WTC11 (cell line): ENCODE measurements at places on chromosomes 4 and X. TPM values are rescaled to one million over a fixed set of nuclear protein-coding genes. Genes with fewer than 3 reads are reported as not detected.

The BANK1 gene
- total RNA-seq: 0.53 to 0.87 TPM (median 0.68 TPM) in 3 replicates

DNA sequence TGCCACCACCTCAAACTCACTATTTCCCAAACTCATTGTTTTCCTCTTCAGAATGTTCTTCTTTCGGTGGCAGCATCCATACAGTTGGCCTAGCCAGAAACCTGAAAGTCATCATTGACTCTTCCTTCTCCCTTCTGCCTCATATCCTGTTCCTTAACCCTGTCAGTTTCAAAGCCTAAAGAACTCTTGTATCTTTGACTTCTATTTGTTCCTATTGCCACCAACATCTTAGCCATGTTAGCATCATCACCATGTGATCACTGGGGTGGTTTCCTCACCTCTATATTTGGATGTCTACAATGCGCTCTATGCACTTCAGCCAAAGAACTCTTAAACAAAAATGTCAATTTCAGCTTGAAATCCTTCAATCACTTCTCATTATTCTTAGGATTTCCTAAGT, 29.0 kb downstream of the DDX60L start:
- H3K4me3 ChIP-seq: no peak overlapping the region
- H3K36me3 ChIP-seq: peaks cover 4% of the 10 kb centered on the region; the same call in 1 of the 2 replicates
- no peak for DNase-seq
- no peaks in the 10 kb centered on the region for H3K27me3 ChIP-seq

- H3K36me3 ChIP-seq: peaks cover under 1% of the 10 kb centered on the region
- peak within 1 kb of the TSS; percentile 97 for H3K27ac ChIP-seq
- H3K27me3 ChIP-seq: peaks cover 4% of the 10 kb centered on the region; the same call in 1 of the 2 replicates
- H3K4me3 ChIP-seq: peak within 1 kb of the TSS; percentile 84
- peak; percentile 83 for DNase-seq
- H3K4me1 ChIP-seq: peaks cover 20% of the 10 kb centered on the region
Measured at GRCh38 chr4:147683717-147684700, at the start of gene PRMT9. TSS of gene PRMT9 (minus strand) at chr4:147684163. CDS start at chr4:147683987, 176 bp downstream.

DNA sequence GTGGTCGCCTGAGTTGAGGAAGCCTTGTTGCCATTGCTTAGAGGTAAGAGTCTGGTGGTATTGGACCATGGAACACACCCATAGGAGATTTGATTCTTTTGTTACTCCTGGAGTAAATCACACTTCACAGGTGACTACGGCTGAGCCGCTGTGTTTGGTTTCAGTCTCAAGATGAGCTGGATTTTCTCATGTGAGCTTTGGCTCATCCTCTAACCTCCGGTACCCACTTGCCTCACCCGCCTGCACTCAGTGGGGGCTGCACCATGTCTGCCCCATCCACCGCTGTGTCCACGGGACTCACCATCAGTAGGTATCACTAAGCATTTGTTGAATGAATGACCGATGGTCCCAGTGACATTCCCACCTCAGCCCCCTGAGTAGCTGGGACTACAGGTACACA, 52.7 kb downstream of the HTT-AS start:
- H3K36me3 ChIP-seq: no peaks in the 10 kb centered on the region
- DNase-seq: no peak
- no peaks in the 10 kb centered on the region for H3K27me3 ChIP-seq
- peaks cover 9% of the 10 kb centered on the region for H3K4me1 ChIP-seq

The ERAS gene
- not detected in 3 replicates for total RNA-seq

The MAML3 gene
- total RNA-seq: 7.4 to 8.7 TPM (median 7.9 TPM) in 3 replicates

DNA sequence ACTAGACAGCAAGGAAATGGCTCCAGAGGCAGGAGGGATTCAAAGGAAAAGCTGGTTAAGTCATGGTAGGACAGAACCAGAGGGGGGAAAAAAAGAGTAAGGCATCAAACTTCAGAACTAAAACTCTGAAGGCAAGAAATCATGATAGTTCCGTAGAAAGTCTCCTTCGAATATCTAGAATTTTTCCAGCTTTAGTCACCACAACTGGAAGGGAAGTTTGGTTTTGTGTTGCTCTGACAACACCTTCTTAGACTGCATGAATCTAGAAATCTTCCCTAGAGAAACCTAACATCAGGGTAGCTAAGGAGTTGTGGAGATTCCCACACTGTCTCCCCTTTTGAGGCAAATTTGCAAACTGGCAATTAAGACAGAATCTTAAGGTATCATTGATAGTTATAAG, 33.7 kb downstream of the AMMECR1 start:
- no peaks in the 10 kb centered on the region for H3K27me3 ChIP-seq
- peaks cover 3% of the 10 kb centered on the region; the same call in 1 of the 2 replicates for H3K4me1 ChIP-seq
- no peaks in the 10 kb centered on the region for H3K36me3 ChIP-seq
- H3K4me3 ChIP-seq: no peak overlapping the region

DNA sequence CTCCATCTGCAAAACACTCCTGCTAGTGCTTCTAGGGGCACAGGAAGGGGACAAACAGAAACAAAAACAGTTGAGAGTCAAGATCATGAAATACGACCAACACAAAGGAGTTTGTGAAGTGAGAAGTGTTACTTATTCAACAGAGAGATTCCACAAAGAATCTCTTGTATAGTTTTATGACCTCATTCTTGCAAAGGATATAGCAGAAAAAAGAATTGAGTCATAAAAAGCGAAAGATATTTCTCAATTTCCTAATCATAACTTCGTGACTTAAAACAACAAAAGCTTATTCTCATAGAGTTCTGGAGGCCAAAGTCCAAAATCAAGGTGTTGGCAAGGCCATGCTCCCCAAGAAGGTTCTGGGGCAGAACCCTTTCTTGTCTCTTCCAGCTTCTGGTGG, 40.7 kb downstream of the TIGD4 start:
- no peaks in the 10 kb centered on the region for H3K27me3 ChIP-seq
- peaks cover 26% of the 10 kb centered on the region for H3K4me1 ChIP-seq
- no peak overlapping the region for H3K27ac ChIP-seq
- H3K4me3 ChIP-seq: no peak overlapping the region
- H3K36me3 ChIP-seq: no peaks in the 10 kb centered on the region

- DNase-seq: no peak
- H3K27me3 ChIP-seq: no peaks in the 10 kb centered on the region
- H3K4me3 ChIP-seq: no peak overlapping the region
- peaks cover 7% of the 10 kb centered on the region for H3K4me1 ChIP-seq
Measured at GRCh38 chrX:20519146-20519545, 252.4 kb upstream of the RPS6KA3 start.

DNA sequence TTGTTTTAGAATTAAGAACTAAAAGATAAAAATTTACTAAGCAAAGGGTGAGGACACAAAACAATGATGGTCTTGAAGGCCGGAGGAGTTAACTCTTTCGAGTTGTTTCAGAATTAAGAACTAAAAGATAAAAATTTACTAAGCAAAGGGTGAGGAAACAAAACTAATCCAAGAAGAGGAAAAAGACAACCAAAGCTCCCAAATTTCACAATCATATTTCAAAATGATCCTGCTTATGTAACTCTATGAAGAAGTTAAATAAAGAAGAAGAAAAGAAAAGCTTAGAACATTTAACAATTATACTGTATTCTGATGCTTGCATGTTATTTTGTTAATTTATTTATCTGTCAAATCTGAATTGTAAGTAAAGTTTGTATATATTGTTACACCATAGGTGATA, 154.8 kb upstream of the SLIT2 start:
- no peaks in the 10 kb centered on the region for H3K4me1 ChIP-seq
- no peaks in the 10 kb centered on the region for H3K36me3 ChIP-seq
- H3K27me3 ChIP-seq: no peaks in the 10 kb centered on the region

The ARX gene
- 0.07 TPM in 1 of 3 replicates, not detected in the others for total RNA-seq

The LEF1 gene
- total RNA-seq: 1.2 to 1.6 TPM (median 1.3 TPM) in 3 replicates

- no peak overlapping the region for H3K27ac ChIP-seq
- no peak overlapping the region for H3K4me3 ChIP-seq
- H3K36me3 ChIP-seq: no peaks in the 10 kb centered on the region
- H3K27me3 ChIP-seq: peaks cover 27% of the 10 kb centered on the region
- DNase-seq: no peak
Measured at GRCh38 chr4:165380805-165381204, 2.0 kb downstream of the CPE start.

GRCh38 chr4:98657531-98658286, 702 bp downstream of the TSPAN5 start:
- peak; percentile 28 for DNase-seq
- peak overlapping the region; percentile 78; the same call in 1 of the 2 replicates for H3K27ac ChIP-seq
- H3K4me3 ChIP-seq: peak overlapping the region; percentile 84
- H3K27me3 ChIP-seq: peaks cover 32% of the 10 kb centered on the region

DNA sequence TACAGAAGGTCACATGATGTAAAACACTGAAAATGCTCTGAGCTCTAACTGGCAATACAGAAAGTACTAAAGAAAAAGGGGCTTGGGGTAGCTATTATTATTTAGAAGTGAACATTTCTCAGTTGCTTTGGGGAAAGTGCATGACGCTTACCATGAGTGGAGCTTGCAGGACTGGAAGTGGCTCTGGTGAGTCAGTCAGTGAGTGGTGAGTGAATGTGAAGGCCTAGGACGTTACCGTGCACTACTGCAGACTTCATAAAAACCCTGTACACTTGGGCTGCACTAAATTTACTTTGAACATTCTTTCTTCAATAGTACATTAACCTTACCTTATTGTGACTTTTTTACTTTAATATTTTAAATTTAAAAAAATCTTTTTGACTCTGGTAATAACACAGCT, 89.3 kb upstream of the ENPP6 start:
- H3K27ac ChIP-seq: no peak overlapping the region
- H3K4me1 ChIP-seq: peaks cover 7% of the 10 kb centered on the region
- H3K27me3 ChIP-seq: no peaks in the 10 kb centered on the region
- peaks cover 12% of the 10 kb centered on the region for H3K36me3 ChIP-seq
- no peak overlapping the region for H3K4me3 ChIP-seq
- no peak for DNase-seq

The EXOC1L gene
- total RNA-seq: not detected in 3 replicates

- no peaks in the 10 kb centered on the region for H3K27me3 ChIP-seq
- no peaks in the 10 kb centered on the region for H3K36me3 ChIP-seq
- H3K27ac ChIP-seq: no peak overlapping the region
- peak; percentile 13 for DNase-seq
- peaks cover 27% of the 10 kb centered on the region for H3K4me1 ChIP-seq
Measured at GRCh38 chrX:115226929-115227328, 7.0 kb downstream of the LRCH2 start.

- no peak overlapping the region for H3K27ac ChIP-seq
- no peak overlapping the region for H3K4me3 ChIP-seq
- H3K27me3 ChIP-seq: no peaks in the 10 kb centered on the region; the same call in 1 of the 2 replicates
- H3K4me1 ChIP-seq: peaks cover 21% of the 10 kb centered on the region
- no peak for DNase-seq
Measured at GRCh38 chr4:24778464-24779225, 16.7 kb upstream of the SOD3 start.

DNA sequence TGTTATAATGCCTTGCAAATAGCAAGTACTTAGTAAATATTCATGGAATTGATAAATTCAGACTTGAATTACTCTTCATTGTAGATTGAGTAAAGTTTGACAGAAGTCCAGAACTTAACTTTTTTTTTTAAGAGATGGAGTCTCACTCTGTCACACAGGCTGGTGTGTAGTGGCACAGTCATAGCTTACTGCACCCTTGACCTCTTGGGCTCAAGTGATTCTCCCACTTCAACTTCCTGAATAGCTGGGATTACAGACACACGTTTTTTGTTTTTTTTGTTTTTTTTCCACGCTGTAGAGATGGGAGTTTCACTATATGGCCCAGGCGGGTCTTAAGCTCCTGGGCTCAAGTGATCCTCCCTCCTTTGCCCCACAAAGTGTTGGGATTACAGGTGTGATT, 32.1 kb downstream of the UBE2K start:
- H3K4me3 ChIP-seq: no peak overlapping the region
- DNase-seq: no peak
- no peak overlapping the region for H3K27ac ChIP-seq
- H3K36me3 ChIP-seq: peaks cover 8% of the 10 kb centered on the region
- H3K4me1 ChIP-seq: peaks cover 19% of the 10 kb centered on the region

DNA sequence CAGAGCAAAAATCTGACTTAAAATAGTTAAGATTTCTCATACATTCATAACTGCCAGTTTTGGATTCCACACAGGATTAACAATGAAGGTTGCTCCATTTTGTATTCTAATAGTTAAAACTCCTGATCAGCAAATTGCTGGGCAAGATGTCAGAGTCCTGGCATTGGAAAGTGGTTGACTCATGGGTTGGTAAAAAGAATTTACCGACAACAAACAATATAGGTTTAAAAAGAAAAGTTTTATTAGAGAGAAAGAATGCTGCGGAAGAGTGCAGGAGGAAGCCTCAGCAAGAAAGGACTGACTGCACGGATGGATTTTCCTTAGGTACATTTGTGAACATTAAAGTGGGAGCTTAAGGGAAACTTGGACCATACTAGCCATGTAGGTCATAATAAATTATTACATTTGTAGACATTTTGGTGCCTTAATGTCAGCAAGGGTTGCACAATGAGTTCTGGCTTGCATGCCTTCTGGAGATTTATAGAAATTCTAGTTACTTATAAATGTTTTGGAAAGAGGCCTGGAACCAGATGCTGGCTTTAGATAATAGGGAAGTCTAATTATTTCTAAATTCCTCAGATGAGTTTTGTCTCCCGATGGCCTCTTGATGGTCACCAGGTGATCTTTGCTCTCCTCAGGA, 25.4 kb upstream of the IL2 start:
- H3K4me3 ChIP-seq: no peak overlapping the region
- H3K27ac ChIP-seq: no peak overlapping the region
- no peaks in the 10 kb centered on the region for H3K4me1 ChIP-seq
- no peaks in the 10 kb centered on the region for H3K27me3 ChIP-seq
- no peaks in the 10 kb centered on the region for H3K36me3 ChIP-seq

The STATH gene
- not detected in 3 replicates for total RNA-seq

- peaks cover 4% of the 10 kb centered on the region for H3K27me3 ChIP-seq
- H3K27ac ChIP-seq: no peak overlapping the region
- H3K4me3 ChIP-seq: no peak overlapping the region
Measured at GRCh38 chr4:31341601-31342359, 621.6 kb downstream of the PCDH7 start.

DNA sequence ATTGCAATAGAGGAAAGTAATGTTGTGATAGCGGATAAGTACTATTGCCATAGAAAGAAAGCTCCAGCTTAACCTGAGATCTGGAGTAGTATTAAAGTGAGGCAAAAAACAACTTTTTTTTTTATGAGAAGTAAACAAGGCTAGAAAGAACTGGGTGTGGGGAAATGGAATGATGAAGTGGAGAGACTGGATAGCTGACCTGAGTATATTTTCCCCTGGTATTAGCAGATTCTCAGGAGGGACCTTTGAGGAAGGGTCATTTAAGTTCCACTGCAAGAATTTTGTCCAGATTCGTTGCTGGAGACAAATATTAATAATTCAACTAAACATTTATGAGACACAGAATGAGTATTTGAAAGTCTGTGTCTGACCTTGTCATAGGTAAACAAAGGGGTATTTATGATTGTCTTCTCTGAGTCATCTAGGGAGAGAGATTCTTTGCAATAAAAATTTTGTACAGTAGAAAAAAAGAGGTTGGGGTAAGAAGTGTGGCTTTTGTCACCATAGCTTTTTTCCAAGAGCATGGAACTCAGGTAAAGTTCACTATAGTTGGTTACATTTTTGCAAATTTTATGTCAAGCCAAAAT, 2095.9 kb downstream of the ARAP2 start:
- no peaks in the 10 kb centered on the region for H3K27me3 ChIP-seq
- DNase-seq: no peak
- H3K36me3 ChIP-seq: no peaks in the 10 kb centered on the region
- no peaks in the 10 kb centered on the region for H3K4me1 ChIP-seq
- H3K4me3 ChIP-seq: no peak overlapping the region

DNA sequence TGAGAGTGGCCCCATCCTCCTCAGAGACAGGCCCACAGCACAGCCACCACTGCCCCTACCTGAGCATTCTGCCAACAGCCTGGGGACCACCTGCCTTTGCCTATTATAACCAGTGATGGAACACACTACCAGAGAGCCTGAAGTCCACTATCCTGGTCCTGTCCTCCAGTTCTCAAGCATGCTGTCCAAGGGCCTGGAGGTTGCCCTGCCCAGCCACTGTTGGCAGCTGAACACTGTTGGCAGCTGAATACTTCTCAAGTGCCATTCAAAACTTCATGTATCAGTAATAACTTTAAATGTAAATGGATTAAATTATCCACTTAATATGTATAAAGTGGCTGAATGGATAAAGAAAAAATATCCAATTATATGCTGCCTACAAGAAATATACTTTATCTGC, 194.3 kb upstream of the JADE1 start:
- no peak overlapping the region for H3K4me3 ChIP-seq
- no peaks in the 10 kb centered on the region for H3K27me3 ChIP-seq
- H3K4me1 ChIP-seq: peaks cover 13% of the 10 kb centered on the region
- no peak overlapping the region for H3K27ac ChIP-seq
- peaks cover 14% of the 10 kb centered on the region for H3K36me3 ChIP-seq
